Activated T-helper 1 cell treated with anti-CD3 and anti-CD28 coated beads, Interleukin-2, amount 50 U/mL, for 16 hours (primary cell): ENCODE measurements at places on chromosomes 3 and 15.

DNA sequence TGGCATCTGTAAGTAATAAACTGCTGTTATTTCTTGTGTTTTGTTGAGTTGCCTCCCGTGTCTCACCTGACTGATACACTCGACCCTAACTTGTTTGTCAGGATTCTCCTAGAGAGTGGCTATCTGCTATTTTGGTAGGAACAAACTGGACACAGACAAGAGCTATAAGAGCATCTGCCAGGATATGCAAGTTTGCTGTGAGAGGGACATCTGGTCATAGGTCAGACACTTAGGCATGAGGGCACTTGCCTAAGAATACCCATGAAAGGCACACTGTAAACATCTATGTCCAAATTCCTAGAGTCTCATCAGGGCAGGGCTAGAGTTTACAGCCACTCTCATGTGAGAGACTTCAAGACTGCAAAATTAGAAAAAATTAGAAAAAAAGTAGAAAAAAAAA lies 32.5 kb downstream of the NEDD4 start:
- no peak for DNase-seq

GRCh38 chr3:29701326-29701983 lies 420.6 kb downstream of the RBMS3 start:
- no peak for DNase-seq

- DNase-seq = no peak
Observed at GRCh38 chr3:120622870-120623726, 27.0 kb downstream of the NDUFB4 start.

DNA sequence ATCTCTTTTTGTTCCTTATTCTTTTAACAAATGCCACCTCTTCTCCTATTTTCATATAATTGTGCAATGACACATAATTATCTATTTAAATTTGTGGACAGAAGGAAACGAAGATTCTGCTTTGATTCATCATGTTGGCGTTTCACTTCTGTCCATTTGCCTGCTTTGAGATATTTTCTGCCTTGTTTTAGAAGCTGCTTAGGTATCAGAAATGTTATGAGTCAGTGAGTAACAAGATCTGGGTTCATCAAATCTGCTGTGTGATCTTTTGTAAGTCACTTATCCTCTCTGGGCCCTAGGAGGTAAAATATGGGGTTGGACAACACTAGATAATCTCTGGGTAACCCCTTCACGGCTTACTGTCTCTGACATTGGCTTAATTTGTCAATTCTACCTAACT lies 7.3 kb upstream of the MINDY4B start:
- DNase-seq = no peak

DNA sequence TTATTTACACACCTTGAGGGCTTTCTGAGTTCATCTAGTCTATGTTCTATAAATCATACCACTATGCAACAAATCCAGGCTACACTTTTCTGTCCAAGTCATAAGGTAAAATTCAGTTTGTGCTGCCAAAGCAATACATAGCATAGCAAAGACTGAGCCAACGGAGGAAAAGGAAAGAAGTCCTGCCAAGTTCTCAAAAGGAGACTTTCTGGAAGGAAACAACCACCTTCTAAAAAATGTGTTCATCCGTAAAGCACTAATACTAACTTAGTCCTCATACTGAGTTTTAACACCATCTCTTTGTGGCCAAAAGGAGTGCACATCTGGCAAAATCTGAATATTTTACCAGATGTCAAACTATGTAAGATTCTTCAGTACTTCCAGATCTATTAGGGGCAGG lies 620.2 kb downstream of the RBMS3 start:
- DNase-seq = no peak

DNA sequence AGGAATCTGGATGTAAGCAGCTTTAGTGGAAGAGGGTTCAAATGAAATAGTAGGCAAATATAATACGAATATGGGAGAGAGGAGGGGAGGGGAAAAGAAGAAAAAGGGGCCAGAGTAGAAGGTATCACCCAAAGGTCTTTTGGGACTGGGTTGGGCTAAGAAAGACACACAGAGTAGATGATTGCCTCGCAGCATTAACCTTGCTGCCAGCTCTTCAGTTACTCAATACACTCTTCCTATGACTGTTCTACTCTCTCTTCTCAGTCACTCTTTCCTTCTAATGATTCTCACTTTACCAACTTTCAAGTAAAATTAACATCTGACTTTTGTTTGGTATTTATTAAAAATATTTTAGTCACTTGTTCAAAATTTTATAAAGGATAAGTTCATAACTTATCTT lies 52.8 kb downstream of the CLASP2 start:
- no peak for DNase-seq
